ENCODE measurements at places on chromosomes 1 and 21. TPM values are rescaled to one million over a fixed set of nuclear protein-coding genes. Genes with fewer than 3 reads are reported as not detected.

DNA sequence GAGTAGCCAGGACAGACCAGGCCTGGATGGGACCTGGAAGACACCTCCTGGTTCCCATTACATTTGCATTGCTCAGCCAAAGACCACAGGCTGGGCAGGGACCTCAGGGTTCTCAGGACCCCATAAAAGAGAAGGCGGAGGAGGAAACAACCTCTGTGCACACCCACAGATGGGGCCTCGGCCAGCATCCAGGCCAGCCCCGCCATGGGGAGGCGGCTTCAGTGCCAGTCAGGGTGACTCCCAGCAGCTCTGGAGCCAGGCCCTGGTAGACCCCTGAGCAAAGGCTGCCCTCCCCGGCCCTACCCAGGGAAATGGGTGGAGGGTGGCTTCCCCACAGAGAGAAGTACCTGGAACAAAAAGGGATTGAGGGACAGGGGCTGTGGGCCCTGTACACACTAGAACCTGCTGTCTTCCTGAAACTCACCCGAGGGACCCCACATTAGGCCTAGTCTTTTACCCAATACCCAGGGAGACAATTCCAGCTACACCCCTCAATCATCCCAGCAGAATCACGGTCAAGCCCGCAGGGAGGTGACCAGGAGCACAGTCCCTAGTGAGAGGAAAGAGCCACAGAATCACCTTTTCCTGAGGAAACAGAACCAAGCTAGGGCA lies 64.5 kb downstream of the PSMG1 start:
- no peak for DNase-seq

DNA sequence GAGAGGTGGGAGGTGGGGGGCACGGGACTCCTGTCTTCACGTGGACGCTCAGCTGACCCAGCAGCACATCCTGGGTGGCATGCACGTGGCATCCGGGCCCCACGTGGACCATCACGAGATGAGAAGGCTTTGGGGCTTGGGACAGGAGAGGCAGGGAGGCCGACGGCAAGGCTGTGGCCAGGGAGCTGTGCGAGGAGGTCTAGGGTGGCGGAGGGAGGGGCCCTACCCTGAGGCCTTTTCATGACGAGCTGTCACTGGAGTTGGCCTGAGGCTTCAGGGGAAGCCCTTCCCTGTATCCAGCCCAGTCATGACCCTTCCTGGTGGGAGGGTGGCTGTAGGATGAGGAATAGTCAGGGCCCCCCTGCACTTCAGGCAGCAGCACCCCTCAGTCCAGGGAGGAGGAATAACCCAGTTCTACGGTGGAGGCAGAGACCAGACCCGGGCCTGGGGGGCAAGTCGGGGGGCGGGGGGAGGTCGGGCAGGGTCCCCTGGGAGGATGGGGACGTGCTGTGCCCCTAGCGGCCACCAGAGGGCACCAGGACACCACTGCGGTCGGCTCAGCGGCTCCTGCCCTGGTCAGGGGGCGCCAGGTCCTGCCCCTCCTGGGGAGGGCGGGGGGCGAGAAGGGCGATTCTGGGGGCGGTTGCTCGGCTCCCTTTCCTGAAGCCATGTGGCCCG lies 2.0 kb upstream of the PERM1 start:
- DNase-seq, result no peak

DNA sequence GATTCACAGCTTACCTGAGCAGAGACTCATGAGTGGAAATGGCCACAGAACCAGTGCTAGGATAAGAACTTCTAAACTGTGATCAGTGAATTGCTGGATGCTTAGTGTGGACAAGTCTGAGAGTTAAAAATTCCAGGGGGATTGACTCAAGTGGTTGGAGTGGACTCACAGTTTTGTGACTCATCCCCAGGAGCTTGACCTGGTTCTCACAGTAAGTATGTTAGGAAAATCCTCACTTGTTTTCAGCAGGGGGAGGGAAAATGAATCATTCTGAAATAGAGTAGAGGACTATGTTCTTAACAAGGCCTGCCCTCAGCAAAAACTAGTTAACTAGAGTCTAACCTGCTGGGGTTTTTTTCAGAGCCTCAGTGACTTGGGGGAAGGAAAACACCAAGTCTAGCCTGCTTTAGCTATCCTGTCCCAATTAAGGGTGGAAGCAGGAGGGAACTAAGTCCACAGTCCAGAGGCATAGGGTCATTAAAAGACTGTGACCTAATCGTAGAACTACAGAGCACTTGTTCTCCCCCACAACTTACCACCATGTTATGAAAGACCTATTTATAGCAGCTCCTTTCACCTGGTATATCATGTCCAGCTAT lies 6.1 kb upstream of the CDC73 start:
- no peak for DNase-seq

CELA2B gene
- 0.63 TPM for total RNA-seq

- peak; percentile 2 for DNase-seq
These were observed 14.5 kb upstream of the CFHR4 start for GRCh38 chr1:196873385-196873784.

OPTC gene
- not detected for total RNA-seq

GPR161 gene
- 15.0 TPM for total RNA-seq

DNA sequence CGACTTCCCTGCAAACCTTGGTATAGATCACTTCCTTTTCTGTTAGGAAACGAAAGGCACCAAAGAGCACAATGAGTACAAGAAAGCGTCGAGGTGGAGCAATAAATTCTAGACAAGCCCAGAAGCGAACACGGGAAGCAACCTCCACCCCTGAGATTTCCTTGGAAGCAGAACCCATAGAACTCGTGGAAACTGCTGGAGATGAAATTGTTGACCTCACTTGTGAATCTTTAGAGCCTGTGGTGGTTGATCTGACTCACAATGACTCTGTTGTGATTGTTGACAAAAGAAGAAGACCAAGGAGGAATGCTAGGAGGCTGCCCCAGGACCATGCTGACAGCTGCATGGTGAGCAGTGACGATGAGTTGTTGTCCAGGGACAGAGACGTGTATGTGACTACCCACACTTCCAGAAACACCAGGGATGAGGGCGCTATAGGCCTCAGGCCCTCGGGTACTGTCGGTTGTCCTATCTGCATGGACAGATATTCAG lies 18.5 kb downstream of the FAM89A start:
- DNase-seq, result no peak

DNA sequence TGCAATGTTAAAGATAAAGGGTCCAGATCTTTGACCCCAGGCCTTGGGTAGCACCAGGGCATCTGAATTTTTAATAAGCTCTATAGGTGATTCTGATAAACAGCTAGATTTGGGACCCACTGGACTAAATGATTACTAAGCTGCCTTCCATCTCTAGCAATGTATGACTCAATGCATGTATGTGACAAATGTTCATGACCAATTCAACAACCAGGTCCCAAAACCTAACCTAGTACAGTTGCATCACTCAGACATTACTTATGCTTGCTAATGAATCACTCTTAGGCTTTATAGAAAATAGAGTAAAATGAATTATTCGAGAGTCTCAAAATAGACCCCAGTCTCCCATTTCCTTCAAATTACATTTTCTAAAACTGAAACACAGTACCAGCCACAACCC lies 35.5 kb downstream of the RCAN1 start:
- DNase-seq, result no peak

MAN1C1 gene
- total RNA-seq, result 14.7 TPM

DNA sequence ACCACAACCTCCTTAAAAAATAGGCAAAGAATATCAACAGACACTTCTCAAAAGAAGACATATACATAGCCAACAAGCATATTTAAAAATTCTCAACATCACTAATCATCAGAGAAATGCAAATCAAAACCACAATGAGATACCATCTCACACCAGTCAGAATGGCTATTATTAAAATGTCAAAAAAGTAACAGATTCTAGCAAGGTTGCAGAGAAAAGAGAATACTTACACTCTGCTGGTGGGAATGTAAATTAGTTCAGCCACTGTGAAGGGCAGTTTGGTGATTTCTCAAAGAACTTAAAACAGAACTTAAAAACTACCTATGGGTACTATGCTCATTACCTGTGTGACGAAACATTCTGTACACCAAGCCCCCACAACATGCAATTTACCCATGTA lies 20.7 kb downstream of the CD1B start:
- no peak for DNase-seq

DNA sequence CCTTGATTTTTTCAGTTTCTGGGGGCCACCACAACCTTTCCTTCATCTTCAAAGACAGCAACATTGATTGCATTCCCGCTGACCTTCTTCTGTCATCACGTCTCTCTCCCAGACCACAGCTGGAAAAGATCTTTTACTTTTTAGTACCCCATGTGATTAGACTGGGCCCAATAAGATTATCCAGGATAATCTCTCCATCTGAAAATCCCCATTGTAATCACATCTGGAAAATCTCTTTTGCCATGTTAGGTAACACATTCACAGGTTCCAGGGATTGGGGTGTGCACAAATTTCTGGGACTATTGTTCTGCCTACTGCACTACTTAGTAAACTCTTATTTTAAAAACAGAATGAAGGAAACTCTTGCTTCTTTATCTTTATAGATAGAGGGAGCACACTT lies 47.1 kb upstream of the INSL5 start:
- DNase-seq, result no peak

GRCh38 chr1:8910331-8910730 lies 31.8 kb upstream of the ENO1 start:
- DNase-seq, result no peak

GRCh38 chr21:32516756-32517649 lies 68.3 kb downstream of the TCP10L start:
- peak; percentile 90 for DNase-seq

CDA gene
- 3.4 TPM for total RNA-seq

CD244 gene
- total RNA-seq, result 1.5 TPM

DNA sequence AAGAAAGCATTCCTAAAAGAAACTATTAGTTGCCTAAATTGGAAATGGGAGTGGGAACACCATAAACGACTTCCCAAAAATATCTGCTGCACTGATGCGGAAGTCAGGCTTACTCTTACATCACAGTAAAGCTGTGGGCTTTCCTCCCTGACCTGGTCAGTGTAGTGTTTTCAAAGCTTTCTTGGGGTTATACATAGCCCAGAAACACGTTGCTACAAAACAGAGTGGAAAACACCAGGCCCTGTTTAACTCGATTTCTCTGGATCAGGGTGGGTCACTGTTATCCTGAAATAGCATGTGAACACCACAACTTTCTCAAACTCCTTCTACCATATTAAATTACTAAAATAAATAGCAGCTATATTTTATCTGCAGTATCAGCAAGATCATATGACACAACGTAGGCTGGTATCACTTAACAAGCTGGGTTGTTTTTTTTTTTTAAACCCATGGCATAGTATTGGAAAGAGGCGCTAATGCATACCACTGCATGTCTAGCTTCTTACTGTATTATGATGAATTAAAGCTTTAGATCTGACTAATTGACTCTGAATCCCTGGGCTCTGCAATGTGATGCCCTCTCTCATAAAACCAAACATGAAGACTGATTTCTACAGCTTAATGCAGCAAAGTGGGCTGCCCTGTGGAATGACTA lies 184.6 kb downstream of the TGFB2 start:
- no peak for DNase-seq

GRCh38 chr21:33940164-33940880 lies 24.7 kb upstream of the ATP5PO start:
- DNase-seq, result no peak

- no peak for DNase-seq
These were observed 99.2 kb downstream of the PLPPR4 start for GRCh38 chr1:99363531-99363930.

GRCh38 chr1:33468967-33469366 lies 3.5 kb upstream of the ZSCAN20 start:
- no peak for DNase-seq

FNDC5 gene
- 0.18 TPM for total RNA-seq

- DNase-seq, result peak; percentile 97
These were observed 36.9 kb downstream of the EIF2D start for GRCh38 chr1:206575165-206575893.

GRCh38 chr1:959731-960362 lies 537 bp upstream of the KLHL17 start:
- no peak for DNase-seq

DNA sequence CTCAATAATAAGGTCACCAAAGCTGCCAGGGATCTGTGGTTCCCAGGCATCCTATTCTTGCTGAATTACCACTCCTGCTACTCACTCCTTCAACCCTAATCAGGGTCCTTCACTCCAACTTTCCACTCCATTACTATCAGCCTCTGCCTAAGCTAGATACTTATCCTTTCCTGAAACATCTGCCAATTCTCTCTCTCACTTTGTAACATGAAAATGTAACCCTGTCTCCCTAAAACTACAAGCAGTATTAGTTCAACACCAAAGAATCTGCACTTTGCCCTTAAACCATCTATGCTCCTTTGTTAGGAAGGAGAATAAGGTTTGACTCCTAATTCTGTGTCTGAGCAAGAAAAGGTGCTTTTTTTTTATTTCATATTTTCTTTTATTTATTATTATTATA lies 15.5 kb upstream of the CXADR start:
- no peak for DNase-seq

- peak; percentile 53 for DNase-seq
These were observed 3.9 kb upstream of the POU3F1 start for GRCh38 chr1:38050397-38051078.

- no peak for DNase-seq
These were observed 81.4 kb upstream of the TLR5 start for GRCh38 chr1:223224465-223224864.

- DNase-seq, result no peak
These were observed 6.6 kb upstream of the SIM2 start for GRCh38 chr21:36692114-36692834.

GRCh38 chr1:234916840-234917239 lies 211.8 kb downstream of the TOMM20 start:
- no peak for DNase-seq

DNA sequence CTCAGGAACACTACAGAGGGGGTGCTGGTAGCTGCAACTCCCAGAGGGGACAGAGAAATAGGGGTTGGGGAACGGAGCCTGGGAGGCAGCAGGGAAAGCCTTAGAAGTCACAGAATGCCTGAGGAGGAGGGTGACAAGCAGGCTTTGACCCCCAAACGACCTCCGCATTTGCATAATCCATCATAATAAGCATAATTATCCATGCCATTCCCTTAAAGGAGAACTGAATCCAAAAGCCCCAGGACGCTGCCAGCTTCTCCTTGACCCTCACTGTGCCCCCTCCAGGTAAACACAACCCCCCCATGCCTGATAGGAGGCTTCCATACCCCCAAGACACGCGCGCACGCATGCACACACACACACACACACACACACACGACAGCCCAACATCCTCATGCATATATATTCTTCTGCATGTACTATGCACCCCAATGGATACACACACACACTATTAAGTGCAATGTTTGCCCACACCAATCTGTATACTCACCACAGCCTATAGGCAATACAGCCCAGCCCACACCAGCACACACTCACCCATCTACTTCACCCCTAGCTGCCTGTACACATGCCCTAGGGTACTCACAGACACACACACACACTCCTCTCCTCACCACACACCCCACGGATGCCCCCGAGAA lies 27.8 kb downstream of the SDC3 start:
- DNase-seq, result no peak

SLAMF9 gene
- 0.74 TPM for total RNA-seq

GRCh38 chr1:221511797-221512196 lies 230.1 kb downstream of the DUSP10 start:
- DNase-seq, result no peak

HSD11B1 gene
- total RNA-seq, result 39.5 TPM

- no peak for DNase-seq
These were observed 80.1 kb downstream of the FOXD2 start for GRCh38 chr1:47517946-47518345.

PLXNA2 gene
- total RNA-seq, result 118 TPM

Data from lung (tissue), 17 donors.